Stimulated activated CD8-positive, alpha-beta memory T cell treated with anti-CD3 and anti-CD28 coated beads, Interleukin-7, amount 100 ng/mL, for 24 hours (primary cell): ENCODE measurements at places on chromosomes 1 and 21.

DNA sequence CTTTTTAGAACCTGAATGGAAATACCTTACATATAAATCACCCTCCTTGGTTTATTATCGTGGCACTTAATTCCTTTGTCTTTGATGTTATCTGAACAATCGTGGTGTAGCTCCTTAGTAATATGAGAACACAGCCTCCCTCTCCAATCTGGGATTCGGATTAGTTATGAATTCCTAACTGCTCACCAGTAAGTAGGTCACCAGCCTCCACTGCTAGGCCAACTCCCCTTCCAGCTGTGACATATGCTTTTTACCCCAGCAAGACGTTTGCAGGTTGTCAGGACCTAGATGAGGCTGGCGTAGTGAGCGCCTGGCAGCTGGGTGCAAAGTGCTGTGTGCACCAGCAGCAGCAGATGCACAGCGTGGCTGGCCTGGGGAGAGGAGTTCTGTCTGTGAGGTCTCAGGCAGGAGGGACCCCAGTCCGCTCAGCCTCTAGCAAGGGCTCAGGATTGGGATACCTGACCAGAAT, 38.2 kb downstream of the NTPCR start:
- no peak for DNase-seq

- DNase-seq, result no peak
Observed at GRCh38 chr1:25872713-25873112, 2.8 kb downstream of the PAQR7 start.

- no peak for DNase-seq
Observed at GRCh38 chr21:18951271-18952038, 547.9 kb upstream of the TMPRSS15 start.

DNA sequence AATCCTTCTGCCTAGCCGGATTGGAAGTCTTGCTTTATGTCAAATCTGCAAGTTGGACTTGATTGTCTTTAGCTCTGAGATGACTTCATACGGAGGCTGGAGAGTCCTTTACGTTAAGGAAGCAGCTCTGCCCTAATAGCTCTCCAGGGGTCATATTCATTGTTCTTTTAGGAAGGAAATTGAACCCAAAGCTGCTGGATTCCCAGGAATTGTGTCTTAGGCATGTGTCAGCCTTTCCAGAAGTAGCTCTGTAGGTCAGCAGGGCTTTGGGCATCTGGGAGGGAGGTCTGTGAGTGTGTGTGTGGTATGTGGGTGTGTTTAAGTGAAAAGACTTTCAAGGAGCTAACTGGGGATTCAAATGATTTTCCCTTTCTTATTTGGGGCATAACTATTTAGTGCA, 82.4 kb downstream of the ABCA4 start:
- no peak for DNase-seq

GRCh38 chr1:212161231-212161781, 123.9 kb upstream of the PPP2R5A start:
- DNase-seq, result no peak

DNA sequence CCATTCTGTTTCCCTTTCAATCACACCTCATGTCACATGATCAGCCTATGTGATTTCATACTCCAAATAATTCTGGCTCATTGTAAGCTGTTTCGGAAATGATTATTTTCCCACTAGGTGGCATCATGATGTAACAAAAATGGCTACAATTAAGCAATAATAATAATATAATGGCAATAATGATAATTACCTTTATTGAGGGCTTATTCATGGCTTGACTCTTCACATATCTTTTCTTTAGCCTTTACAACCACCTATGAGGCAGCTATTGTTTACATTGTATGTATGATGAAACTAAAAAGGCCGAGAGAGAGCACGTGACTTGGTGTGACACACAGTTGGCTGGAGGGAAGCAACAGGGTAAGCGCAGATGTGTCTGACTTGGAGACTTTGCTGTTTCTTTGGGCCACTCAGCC, 12.5 kb upstream of the KPRP start:
- no peak for DNase-seq

DNA sequence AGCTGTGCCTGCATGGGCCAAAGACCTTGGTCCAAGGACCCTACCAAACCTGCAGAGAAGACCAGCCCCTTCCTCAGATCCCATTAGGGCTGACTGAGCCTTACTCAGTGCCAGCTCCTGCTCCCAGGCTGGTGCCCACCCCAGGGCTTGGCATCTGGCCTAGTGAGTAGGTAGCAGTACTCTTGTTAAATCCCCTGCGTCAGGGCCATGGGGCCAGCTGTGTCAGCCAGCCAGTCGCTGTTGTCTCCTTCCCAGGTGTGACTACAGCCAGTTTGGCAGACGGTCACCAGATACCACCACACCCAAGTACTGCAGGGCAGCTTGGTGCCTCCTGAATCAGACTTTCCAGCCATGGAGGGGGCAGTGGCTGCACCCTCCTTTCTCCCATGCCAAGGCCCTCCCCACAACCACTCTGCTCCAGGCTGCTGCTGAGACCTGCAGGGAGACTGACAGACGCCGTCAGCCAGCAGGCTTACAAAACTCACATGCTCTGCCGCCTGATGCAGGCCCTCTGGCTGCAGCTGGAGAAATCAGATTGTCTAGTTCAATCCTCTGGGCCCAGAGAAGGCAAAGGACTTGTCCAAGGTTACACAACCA, 3.0 kb downstream of the TENT5B start:
- DNase-seq, result no peak
